ENCODE measurements at places on chromosomes 5 and 9.

GRCh38 chr5:95892784-95893354 is 68.8 kb downstream of the ELL2 start:
- DNase-seq, result no peak

DNA sequence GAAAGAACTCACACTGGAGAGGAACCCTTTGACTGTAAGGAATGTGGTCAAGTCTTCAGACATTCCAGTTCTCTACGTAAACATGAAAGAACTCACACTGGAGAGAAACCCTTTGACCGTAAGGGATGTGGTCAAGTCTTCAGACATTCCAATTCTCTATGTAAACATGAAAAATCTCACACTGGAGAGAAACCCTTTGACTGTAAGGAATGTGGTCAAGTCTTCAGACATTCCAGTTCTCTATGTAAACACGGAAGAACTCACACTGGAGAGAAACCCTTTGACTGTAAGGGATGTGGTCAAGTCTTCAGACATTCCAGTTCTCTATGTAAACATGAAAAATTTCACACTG is 32.6 kb downstream of the MAPK9 start:
- no peak for DNase-seq

DNA sequence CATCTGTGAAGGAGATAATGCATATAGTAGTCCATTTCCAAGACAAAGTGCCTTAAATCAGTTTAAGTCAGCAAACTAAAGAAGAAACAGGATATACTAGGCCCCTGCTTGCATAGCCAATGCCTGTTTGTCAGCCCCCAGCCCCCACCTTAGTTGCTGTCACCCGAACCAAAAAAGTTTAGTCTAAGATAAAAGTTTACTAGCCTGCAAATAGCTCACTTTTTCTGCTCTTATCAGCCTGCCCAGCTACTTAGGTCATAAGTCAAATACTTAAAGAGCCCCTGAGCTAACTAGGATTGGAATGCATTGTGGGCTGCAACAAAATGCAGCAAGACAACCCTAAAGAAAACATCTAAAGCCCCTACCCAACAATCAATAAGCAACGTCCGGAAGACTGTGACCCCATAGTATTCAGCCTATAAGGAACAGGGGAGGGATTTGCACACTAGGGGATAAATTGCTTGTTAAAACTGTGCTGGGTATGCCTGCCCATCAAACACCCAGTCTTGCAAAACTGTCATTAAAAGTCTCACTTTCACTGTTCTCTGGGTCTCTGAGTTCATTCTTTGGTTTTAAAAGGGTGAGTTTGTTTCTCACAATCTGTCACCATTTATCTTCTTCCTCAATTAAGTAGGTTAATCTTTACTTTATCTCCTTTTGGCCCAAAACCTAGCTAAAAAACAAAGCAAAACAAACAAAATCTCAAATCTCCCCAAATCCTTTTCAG is 92.4 kb upstream of the CEP78 start:
- DNase-seq, result no peak

- no peak for DNase-seq
Observed at GRCh38 chr9:105127863-105128220, 116.6 kb upstream of the SLC44A1 start.

DNA sequence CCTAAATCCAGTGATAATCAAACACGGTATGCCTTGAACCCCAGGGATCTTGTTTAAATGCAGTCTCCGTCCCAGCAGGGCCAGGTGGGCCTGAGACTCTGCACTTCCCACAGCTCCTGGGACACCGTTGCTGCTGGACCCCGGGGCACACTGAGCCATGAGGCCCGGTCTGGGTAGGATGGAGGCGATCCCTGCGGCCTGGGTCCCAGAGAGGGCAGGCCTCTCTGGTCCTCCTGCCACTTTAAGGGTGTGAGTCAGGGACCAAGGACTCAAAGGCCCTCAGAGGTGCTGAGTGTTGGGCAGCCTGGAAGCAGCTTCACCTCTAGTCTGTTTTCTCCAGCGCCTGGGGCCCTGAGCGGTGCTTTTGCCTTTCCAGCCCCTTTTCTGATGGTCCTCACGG is 34.1 kb upstream of the SLC9A3 start:
- DNase-seq, result no peak

DNA sequence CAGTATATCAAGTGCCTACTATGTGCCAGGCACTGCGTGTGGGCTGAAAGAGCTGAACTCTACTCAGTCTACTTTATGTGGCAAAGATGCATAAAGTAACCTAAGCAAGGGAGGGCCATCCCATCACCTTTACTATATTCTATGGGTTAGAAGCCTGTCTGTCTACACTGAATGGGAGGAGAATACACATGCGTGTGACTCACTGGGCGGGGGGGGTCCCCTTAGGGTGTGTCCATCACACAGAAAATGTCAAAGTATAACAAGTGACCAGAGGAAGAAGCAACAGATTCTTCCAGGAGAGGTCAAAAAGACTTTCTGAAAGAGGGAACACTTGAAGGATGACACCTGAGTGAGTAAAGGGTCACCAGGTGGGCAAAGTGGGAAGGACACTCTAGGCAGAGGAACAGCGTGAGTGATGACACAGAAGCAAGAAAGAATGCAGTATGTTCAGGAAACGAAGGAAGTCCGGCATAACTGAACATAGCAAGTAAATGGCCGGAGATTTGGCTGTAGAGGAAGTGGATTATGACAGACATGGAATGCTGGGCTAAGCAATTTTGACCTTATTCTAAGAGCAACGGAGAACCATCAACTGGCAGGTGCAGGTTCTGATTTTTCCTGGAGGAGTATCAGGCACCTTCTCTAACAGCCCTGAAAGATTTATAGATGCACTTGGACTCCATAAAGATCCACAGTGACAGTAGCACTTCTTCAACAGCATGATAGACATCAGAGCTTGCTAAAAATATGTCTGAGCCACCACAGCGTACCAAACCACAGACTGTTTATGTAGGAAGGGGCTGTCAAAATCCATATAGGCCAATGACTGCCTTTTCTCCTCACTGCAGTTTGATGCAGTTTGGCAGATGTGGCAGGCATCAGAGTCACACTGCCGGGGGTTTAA is 8.0 kb upstream of the WHRN start:
- DNase-seq, result no peak

- no peak for DNase-seq
Observed at GRCh38 chr5:127316011-127316410, 25.4 kb downstream of the MEGF10 start.

DNA sequence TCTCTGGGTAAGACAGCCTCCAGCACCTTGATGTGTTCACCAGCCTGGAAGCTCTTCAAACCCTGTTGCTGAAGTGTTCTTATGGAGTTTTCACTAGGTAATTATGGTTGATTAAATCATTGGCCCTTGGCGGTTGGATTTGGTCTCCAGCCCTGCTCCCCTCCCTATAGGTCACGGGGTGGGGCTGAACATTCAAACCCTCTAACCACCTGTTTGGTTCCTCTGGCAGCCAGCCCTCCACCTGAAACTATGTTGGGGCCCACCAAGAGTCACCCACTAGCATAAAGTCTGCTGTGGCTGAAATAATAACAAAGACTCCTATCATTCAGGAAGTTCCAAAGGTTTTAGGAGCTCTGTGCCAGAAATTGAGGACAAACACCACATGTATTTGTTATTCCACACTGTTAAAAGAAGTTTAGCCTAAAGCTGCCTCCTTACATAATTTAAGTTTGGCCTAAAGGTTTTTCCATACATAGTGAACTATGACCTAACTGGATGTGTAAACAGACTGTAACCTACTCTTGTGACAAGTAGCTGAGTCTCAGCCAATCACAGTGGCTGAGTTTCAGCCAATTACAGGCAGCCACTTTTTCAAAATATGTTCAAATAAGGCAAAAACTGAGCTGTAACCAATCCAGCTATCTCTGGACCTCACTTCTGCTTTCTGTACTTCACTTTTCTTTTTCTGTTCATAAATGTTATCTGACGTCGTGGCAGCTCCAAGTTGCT is 34.8 kb downstream of the TMEM252 start:
- DNase-seq, result no peak

DNA sequence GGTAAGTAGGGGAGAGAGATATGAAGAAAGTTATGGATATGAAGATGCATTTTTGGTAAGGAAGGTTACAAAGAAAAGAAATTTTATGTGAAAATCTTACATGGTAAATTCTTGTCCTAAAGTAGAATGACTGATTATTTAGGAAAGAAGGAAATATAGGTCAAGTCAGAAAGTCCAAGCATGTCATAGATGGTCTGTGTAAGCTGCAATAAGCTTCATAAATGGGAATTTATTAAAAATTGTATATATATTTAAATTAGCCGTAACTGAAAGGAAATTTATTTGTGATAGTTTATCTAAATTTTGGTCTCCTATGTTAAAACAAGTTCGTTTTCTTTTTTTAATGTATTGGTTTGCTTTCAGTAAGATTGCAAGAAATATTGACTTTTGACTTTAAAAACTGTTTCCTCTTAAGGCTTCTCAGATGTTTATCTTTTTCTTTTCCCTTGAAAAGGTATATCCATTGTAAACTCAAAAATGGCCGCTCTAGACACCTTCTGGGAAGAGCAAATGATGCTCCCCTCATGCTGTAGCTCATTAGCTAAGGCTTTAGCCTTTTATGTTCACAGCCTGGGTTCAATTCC is 46.8 kb upstream of the HAPLN1 start:
- DNase-seq, result no peak

GRCh38 chr9:86829496-86830046 is 117.7 kb downstream of the GAS1 start:
- DNase-seq, result no peak

DNA sequence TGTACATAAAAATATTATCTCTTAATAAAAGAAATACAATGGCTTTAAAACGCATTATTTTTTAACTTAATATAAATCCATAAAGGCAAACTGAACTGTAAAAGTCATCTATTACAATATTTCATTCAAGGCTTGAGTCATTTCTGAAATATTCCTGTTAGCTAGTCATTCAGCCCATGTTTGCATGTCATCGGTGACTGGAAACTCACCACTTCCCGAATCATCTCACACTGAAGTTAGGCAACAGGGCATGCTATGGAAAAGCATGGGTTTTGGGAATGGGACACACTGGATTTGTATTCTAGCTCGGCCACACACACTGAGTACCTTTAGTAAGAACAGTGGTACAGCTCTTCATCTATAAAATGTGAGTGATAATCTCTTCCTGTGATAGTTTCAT is 691.1 kb upstream of the C9orf72 start:
- no peak for DNase-seq

DNA sequence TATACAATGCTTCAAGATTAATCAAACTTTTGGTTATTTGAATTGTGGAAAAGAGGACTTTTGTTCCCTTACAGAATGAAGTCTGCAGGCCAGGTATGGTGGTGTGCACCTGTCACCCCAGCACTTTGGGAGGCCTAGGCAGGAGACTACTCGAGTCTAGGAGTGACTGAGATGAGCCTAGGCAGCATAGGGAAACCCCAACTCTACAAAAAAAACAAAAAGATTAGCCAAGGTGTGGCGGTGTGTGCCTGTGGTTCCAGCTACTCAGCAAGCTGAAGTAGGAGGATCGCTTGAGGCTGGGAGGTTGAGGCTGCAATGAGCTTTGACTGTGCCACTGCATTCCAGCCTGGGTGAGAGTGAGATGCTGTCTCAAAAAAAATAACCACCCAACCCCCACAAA is 9.3 kb downstream of the CCNH start:
- no peak for DNase-seq

DNA sequence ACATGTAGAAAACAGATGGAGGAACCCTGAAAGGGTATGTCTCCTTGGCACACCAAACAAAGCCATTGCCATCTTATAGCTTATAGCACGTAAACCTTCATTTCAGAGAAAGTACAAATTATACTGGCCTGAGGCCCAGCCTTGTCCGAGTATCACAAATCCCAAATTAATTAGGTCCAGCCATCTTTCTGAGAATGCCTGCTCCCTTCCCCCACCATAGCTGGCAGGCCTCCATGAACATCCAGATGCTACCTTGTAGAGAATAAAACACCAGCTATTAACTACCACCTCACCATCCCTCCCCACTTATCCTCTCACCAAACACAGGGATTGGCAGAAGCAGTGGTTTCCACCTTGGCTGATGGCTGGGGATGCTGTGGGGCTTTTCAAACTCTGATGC is 224.0 kb downstream of the SPOCK1 start:
- no peak for DNase-seq

DNA sequence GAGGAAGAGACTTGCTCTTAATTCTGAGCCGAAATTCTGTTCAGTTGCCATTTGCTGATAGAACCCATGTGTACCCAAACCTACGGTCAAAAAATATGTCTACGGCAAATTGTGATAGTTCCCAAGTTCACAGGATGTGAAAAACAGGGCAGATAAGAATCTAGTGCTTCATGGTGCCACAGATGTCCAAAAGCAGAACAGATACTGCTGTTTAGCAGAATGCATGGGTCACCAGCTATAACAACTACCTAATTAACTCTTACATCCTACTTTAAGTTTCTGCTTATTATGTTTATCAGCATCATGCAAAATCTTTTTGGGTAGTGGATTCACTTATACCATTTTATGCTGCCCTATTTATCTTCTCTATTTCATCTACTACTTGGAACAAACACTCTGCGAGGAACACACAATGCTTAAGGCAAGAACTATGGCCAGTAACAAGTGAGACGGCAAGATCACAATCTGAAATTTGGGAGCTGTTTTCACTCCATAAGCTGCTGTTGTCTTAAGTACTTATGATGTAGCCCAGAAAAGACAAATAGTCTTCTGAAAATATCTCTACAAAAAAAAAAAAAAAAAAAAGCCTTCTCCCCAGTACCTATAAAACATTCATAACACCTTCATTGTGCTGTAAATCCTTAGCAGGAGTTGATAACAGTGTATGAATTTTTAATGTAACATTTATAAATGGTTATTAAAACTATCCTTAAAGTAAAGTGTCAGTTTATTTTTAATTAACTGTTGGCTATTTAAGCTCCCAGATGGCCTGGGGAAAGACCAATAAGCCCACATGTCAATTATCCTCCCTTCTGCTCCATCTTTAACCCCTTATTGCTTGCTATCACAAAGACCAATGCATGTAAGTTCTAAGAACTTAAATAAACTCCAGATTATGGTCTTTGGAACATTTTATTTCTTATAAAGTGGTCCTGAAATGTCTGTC is 232.3 kb downstream of the TLR4 start:
- no peak for DNase-seq

DNA sequence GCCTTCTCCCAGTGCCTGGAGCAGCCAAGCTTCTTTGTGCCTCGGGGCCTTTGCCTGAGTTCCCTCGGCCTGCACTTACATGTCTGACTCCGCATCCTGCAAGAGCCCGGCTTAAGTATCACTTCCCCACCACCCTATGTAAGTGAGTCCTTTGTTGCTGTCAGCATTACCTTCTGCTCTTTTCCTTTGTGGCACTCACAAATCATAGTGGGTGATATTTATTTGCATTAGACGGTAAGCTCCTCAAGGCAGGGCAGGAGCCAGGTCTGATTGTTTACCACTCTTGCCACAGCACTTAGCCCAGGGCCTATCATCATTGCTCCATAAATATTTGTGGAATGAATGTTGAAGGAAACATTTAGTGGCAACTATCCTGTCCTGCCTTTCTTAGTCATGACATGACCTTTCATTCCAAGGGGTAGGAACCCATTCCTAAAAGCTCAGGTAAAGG is 4.8 kb downstream of the GM2A start:
- DNase-seq, result no peak

- no peak for DNase-seq
Observed at GRCh38 chr5:144465441-144465840, 294.8 kb downstream of the KCTD16 start.
